Activated T-cell treated with anti-CD3 and anti-CD28 coated beads, Interleukin-2, amount 50 U/mL, for 72 hours (primary cell): ENCODE measurements at places on chromosomes 13 and 19.

- no peak for DNase-seq
- H3K27me3 ChIP-seq, result no peaks in the 10 kb centered on the region
- no peak overlapping the region for H3K27ac ChIP-seq
- no peaks in the 10 kb centered on the region for H3K36me3 ChIP-seq
- H3K4me1 ChIP-seq, result peaks cover 6% of the 10 kb centered on the region
These were observed 216.4 kb downstream of the DCT start for GRCh38 chr13:94263038-94263437.

GRCh38 chr19:10069046-10069445 lies 17.1 kb upstream of the SHFL start:
- H3K27ac ChIP-seq, result no peak overlapping the region
- peaks cover 4% of the 10 kb centered on the region for H3K4me1 ChIP-seq
- H3K36me3 ChIP-seq, result peaks cover 2% of the 10 kb centered on the region

- H3K4me3 ChIP-seq, result no peak overlapping the region
- peaks cover 8% of the 10 kb centered on the region for H3K27me3 ChIP-seq
- no peak overlapping the region for H3K27ac ChIP-seq
- peak; percentile 52 for DNase-seq
- no peaks in the 10 kb centered on the region for H3K36me3 ChIP-seq
These were observed 10.1 kb downstream of the OR1I1 start for GRCh38 chr19:15091918-15092753.

- peak overlapping the region; percentile 29 for H3K4me3 ChIP-seq
- no peak overlapping the region for H3K27ac ChIP-seq
- peak; percentile 56 for DNase-seq
- H3K27me3 ChIP-seq, result peaks cover 6% of the 10 kb centered on the region
- no peaks in the 10 kb centered on the region for H3K36me3 ChIP-seq
These were observed 10.2 kb downstream of the C19orf25 start for GRCh38 chr19:1468821-1469254.

DNA sequence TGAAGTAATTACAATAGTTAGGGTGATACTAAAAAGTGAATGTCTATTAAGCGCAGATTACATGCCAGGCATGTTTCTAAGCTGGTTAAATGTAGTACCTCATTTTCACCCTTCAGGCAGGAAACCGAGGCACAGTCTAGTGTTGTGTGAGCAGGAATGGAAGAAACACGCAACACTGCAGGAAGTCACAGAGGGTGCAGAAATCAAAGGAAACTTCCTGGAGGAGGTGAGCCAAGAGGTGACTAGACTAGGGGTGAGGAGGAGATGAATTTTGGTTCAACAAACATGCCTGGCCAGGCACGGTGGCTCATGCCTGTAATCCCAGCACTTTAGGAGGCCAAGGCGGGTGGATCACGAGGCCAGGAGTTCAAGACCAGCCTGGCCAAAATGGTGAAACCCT lies 41.8 kb downstream of the ZNF473 start:
- H3K4me3 ChIP-seq, result no peak overlapping the region
- H3K27ac ChIP-seq, result no peak overlapping the region
- no peak for DNase-seq
- H3K27me3 ChIP-seq, result no peaks in the 10 kb centered on the region
- H3K36me3 ChIP-seq, result no peaks in the 10 kb centered on the region

- H3K4me1 ChIP-seq, result no peaks in the 10 kb centered on the region
- no peaks in the 10 kb centered on the region for H3K36me3 ChIP-seq
- DNase-seq, result no peak
These were observed 264.6 kb downstream of the PCDH20 start for GRCh38 chr13:61151062-61151461.
